Epithelial cell of umbilical artery (primary cell): ENCODE measurements at places on chromosomes 1 and 21. TPM values are rescaled to one million over a fixed set of nuclear protein-coding genes. Genes with fewer than 3 reads are reported as not detected.

The PDZK1IP1 gene
- total RNA-seq: not detected in 2 replicates

The PKNOX1 gene
- total RNA-seq: 5.5 and 8.4 TPM in 2 replicates

The EPHA10 gene
- not detected in 2 replicates for total RNA-seq

The TSPAN1 gene
- 1.3 and 2.0 TPM in 2 replicates for total RNA-seq

The RIMS3 gene
- total RNA-seq: 0.15 and 0.32 TPM in 2 replicates

The MRAP gene
- not detected in 2 replicates for total RNA-seq

The OR2T2 gene
- total RNA-seq: not detected in 2 replicates

The CTSS gene
- total RNA-seq: 31.9 and 37.0 TPM in 2 replicates

The C1orf141 gene
- not detected in 2 replicates for total RNA-seq

The PRAMEF10 gene
- not detected in 2 replicates for total RNA-seq

The CATSPER4 gene
- total RNA-seq: not detected in 2 replicates
